ENCODE measurements at places on chromosomes 7 and 10. TPM values are rescaled to one million over a fixed set of nuclear protein-coding genes. Genes with fewer than 3 reads are reported as not detected.

Gene ATG9B
- 1.0 TPM for total RNA-seq

Gene HKDC1
- 29.7 TPM for total RNA-seq

Gene LOXL4
- total RNA-seq = 23.0 TPM

Gene PON1
- 0.78 TPM for total RNA-seq

Gene CYP2C9
- total RNA-seq = not detected

Gene SPDYE16
- 0.15 TPM for total RNA-seq

Gene ANXA8
- not detected for total RNA-seq

Gene ABCF2
- total RNA-seq = 80.2 TPM

Gene NXPH1
- total RNA-seq = not detected

Gene TMEM178B
- 2.3 TPM for total RNA-seq

Gene HIF1AN
- total RNA-seq = 7.4 TPM

Gene CYP51A1
- 74.3 TPM for total RNA-seq

Gene ANKRD30A
- total RNA-seq = not detected

Gene MGAM2
- 10.1 TPM for total RNA-seq

- no peak for DNase-seq
Observed at GRCh38 chr7:50456371-50457123, 6.4 kb upstream of the FIGNL1 start.

GRCh38 chr10:12013926-12014325, 28.7 kb downstream of the UPF2 start:
- no peak for DNase-seq

DNA sequence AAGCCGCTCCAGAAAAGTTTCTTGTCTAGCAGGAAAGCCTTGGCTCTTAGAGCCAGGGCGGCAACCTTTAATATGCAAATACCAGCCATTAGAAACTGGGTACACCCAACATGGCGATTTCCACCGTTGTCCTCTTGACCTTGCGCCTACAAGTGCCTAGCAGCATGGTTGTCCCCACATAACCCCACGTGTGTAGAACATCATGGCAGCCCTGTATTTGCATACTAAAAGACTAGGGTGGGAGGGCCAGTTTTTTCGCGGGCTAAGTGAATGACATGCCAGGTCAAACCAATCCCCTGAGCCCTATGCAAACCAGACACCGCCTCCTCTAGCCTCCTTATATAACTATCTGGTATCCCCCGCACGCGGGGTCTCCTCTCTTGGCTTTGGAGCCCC, 58.4 kb upstream of the FZD8 start:
- no peak for DNase-seq

DNA sequence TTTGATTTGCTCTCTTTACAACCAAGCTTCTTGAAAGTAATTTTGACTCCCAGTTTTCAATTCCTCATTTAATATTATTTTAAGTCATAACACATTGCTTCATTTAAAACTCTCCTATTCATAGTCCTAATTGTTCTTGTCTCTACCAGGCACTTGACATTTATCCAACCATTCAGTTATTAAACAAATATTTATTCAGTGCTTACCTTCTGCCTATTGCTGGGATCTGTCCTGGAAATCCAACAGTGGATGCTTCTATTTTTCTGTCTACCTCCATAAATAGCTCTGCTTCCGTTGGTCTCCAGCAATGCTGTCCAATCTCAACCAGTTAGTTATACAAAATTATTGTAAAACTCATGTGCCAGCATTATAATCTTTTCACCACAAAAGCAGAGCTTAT, 615.1 kb downstream of the ZWINT start:
- no peak for DNase-seq

DNA sequence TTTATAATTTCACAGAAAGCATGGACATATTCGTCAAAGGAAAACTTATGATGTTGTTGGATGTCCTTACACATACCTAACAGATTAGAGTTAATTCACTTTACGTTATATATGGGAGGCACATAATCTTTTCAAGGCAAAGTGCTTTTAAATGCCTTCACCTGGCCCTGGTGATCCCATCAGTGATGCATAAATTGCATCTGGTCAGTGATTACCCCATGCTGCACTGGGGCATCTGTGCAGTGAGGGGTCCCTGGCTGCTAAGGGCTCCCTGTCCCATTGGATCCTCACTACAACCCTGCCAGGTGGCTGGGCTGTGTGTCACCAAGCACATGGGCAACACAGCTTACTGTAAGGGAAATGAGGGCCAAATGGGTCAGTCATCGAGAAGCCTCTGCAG, 441.1 kb downstream of the RPS24 start:
- no peak for DNase-seq

- no peak for DNase-seq
Observed at GRCh38 chr7:40804477-40805215, 669.8 kb downstream of the SUGCT start.

- DNase-seq = no peak
Observed at GRCh38 chr10:127452568-127452967, 96.5 kb upstream of the NPS start.

DNA sequence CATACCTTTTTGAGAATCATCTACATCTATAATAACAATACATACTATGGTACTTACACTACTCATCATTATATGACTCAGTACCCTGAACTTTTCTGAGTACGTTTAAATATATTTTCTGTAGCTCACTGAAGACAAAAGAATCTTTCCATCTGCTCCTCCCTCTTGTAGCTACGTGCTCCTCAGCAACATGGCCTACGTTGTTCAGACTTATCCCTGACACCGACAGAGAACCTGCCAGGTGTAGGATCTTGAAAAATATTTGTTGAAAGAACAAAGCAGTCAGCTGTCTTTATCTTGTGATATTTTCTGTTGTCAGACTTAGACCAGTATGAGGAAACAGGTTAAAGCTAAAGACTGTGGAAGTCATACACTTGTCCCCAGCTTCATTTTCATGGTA, 356.0 kb upstream of the MYO3A start:
- no peak for DNase-seq

GRCh38 chr7:141776374-141776773, at the start of gene TAS2R4:
TAS2R4 (plus strand) TSS chr7:141776674; CDS start chr7:141778489, 1,815 bp downstream.
- no peak for DNase-seq

- peak; percentile 34 for DNase-seq
Observed at GRCh38 chr10:98323221-98324164, 55.5 kb upstream of the LOXL4 start.

DNA sequence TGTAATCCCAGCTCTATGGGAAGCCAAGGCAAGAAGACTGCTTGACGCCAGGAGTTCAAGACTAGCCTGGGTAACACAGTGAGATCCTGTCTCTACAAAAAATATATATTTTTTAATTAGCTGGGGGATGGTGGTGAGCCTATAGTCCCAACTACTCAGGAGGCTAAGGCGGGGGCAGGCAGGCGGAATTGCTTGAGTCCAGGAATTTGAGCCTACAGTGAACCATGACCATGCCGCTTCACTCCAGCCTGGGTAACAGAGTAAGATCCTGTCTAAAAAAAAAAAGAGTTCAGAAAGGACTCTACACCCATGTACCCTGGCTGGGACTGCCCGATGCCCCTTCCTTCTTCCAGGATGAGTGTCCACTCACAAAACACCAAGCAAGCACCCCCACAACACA, 648.7 kb downstream of the PARD3 start:
- no peak for DNase-seq

GRCh38 chr7:128701062-128701785, 29.1 kb downstream of the GARIN1A start:
- no peak for DNase-seq

DNA sequence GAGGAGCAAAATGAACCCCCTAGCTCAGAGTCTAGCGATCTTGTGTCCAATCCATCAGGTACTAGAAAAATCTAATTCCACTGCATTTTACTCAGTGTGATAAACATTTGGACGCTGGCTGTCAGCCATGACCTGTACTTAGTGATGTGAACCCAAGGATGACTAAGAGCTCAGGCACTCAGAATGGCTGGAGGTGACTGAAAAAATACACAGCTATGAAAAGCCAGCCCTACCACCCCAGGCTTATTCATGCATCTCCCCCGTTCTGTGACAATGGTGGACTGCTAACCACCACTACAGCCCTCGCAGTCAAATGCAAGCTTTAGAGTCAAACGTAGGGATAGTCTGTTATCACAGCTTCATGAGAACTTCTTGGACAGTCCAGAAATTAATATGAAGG, 14.9 kb downstream of the AFAP1L2 start:
- DNase-seq = peak; percentile 41

DNA sequence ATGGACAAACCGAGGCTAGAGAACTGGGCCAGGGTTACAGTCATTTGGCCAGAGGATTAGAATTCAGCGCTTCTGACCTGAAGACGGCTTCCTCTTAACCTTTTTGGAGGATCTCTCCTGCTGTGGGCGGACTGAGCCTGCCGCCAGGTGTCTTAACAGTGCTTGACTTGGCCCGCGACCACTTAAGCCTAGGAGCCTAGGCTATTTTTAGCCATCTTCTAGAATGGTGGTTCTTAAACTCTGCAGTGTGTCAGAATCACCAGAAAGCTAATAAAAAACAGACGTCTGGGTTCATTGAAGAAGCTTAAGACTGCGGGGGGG, 722 bp downstream of the MDH2 start:
- peak; percentile 54 for DNase-seq

GRCh38 chr7:100626055-100626454, 13.7 kb downstream of the MOSPD3 start:
- no peak for DNase-seq

DNA sequence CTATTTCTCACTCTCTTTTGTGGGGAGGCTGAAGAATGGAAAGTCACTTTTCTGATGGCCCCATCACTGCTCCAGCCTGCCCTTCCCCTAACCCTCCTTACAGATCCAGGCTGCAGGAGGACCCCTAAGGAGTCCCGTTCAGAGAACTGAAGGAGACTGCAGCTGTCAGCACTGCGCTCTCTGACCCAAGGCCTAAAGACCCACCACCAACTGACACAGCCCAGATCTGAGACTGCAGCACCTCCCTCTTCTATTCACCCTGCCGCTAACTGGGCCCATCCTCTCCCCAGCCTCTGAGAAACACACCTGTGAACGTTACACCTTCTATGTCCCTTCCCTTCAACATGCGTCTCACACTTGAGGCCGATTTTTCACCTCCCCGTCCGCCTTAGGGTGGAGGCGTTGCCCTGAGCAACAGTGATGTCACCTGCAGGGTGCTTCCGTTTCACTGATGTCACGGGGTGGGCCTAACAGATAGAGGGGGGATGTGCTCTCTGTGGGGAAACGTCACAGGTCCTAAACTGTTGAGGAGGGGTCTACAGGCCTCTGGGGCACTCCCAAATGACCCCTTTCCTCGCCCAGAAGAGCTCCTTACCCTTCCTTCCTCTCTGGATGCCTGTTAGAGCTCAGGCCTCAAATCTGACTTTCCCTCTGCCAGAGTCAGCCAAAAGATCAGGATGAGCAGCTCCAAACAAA, 5.1 kb downstream of the ITPRIP start:
- no peak for DNase-seq

GRCh38 chr7:124698964-124699363, 66.6 kb downstream of the GPR37 start:
- DNase-seq = no peak

DNA sequence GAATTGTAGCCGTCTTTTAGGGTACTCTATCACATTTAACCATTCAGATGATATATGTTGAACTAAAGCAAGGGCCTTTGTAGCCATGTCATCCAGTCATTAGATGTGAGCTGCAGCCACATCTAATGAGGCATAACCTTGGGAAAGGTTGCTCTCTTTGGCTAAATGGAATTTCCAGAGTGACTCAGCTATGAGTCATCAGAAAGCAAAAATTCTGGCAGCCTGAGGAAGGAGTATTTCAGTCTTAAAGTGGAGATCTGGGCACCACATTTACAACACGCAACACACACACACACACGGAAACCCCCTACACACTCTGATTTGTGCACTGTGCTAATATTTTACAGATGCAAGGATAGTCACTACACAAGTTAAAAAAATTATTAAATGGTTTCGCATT, 176.9 kb upstream of the ZWINT start:
- DNase-seq = peak; percentile 35

- DNase-seq = no peak
Observed at GRCh38 chr7:70893422-70893821, 238.5 kb upstream of the GALNT17 start.

DNA sequence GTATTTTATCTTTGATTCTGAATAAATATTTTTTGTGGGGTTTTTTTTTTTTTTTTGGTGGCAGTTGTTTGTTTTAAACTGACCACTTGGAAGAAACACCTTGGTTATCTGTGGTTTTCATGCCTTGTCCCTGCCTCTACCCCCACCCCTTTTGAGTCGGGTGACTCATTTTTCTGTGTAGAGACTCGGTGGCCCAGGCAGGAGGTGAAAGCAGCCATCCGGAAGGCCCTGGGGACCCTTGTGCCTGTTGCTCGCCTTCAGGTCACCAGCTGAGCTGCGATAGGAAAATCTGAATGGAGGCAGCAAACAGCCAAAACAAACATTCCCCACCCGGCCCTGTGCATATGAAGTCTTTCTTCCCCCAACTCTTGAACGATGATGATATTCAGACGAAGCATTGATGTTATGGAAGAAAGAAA, 22.8 kb downstream of the CYP17A1 start:
- no peak for DNase-seq

GRCh38 chr10:18689498-18689897, 30.3 kb downstream of the ARL5B start:
- peak; percentile 64 for DNase-seq

DNA sequence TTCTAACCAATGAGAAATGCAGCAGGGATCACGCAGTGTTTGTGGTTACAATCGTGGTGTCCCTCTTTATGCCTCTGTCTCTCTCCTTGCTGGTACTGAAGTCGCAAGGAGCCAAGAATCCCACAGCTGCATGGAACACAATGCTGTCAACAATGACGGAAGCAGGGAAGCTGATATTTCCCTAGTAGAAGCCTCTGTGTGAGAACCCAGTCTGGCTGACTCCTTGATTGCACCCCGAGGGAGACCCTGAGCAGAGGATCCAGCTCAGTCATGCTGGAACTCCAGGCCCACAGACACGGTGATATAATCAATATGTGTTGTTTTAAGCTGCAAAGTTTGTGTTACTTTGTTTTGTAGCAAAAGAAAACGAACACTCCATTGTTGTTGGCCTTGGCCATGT, 677.9 kb downstream of the PARD3 start:
- DNase-seq = no peak

- DNase-seq = no peak
Observed at GRCh38 chr10:58662314-58662713, 149.6 kb downstream of the BICC1 start.

DNA sequence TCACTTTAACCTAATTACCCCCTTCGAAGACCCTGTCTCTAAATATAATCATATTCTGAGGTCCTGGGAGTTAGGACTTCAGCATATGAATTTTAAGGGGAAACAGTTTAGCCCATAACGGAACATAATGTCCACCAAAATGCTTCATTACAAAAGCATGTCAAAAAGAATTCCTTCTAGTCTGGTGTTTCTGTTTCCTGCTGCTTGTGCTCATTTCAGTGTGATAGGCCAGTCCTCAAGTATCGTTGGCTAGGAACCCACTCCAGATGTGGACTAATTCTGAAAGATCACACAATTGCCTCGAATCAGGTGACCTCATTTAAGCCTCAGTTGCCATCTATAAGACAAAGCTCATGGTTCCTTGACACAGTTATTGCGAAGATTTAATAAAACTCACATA, 29.6 kb downstream of the INPP5F start:
- no peak for DNase-seq

GRCh38 chr7:51274001-51274400, 42.6 kb downstream of the COBL start:
- DNase-seq = no peak
